ENCODE measurements at places on chromosomes 7 and 10. TPM values are rescaled to one million over a fixed set of nuclear protein-coding genes. Genes with fewer than 3 reads are reported as not detected.

DNA sequence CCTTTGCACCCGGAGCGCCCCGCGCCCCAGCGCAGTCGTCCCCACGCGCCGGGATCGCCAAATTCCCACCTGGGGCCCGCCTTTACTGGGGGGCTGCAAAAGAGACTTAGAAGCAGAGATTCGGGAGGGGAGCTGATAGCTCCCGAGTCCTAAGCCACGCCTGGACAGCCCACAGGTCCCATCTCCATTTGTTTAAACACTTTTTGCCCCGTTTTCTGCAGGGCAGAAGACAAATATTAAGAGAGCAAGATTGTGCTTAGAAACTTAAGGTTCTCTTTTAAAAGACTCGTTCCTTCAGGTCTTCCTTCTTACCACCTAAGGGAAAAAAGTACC lies 299.1 kb upstream of the NFE2L3 start:
- peak overlapping the region; percentile 73 for H3K4me3 ChIP-seq
- no peaks in the 10 kb centered on the region for H3K36me3 ChIP-seq
- DNase-seq = no peak
- H3K27ac ChIP-seq = peak overlapping the region; percentile 20
- peaks cover 60% of the 10 kb centered on the region for H3K4me1 ChIP-seq
- peaks cover 7% of the 10 kb centered on the region for H3K27me3 ChIP-seq

DNA sequence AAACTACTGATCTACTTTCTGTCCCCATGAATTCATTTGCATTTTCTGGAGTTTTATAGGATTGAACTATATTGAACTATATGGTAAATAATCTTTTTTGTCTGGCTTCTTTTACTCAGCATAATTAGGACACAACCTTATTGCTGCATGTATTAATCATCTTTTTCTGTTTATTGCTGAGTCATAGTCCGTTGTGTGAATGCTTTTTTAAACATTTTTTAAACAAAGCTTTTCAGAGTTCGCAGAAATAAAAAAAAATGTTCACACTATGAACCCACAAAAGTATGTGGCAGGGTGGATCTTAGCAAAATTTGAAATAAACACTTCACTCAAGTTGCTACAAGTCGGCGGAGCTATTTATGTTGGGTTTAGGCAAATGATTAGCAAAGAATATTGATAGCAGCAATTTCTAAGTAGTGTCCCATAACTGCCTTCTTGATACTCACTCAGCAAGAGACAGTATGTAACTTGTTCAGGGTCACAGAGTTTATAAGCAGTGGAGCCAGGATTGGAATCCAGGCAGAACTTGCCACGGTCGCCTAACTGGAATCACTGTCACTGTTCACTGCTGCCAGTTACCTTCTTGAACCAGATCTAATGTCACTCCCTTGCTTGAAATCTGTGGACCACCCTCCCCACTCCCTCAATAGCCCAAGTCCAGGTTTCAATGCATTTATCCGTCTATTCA lies 5.6 kb downstream of the CH25H start:
- peaks cover 3% of the 10 kb centered on the region for H3K4me1 ChIP-seq
- no peak for DNase-seq
- no peaks in the 10 kb centered on the region for H3K36me3 ChIP-seq

DNA sequence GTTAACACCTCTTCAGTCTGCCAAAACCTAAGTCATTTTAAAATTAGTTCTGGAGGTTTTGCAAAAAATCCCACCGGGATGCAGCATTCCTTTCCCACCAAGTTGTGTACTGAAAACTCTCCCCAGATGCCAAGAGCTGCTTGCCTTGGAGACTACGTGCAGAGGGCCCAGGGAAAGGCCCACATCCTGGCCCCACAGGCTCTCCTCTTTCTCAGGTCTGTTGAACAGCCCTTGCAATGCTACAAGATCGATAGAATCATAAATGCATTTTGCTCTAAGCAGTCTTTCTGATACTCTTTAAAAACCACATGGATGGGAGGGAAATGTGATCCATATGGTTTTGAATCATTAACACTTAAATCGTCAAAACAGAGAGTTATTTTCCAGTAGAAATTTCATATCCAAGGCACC lies 126.7 kb upstream of the ZMIZ1 start:
- H3K36me3 ChIP-seq = peaks cover 4% of the 10 kb centered on the region
- no peak overlapping the region for H3K27ac ChIP-seq
- H3K4me3 ChIP-seq = no peak overlapping the region
- no peak for DNase-seq

DNA sequence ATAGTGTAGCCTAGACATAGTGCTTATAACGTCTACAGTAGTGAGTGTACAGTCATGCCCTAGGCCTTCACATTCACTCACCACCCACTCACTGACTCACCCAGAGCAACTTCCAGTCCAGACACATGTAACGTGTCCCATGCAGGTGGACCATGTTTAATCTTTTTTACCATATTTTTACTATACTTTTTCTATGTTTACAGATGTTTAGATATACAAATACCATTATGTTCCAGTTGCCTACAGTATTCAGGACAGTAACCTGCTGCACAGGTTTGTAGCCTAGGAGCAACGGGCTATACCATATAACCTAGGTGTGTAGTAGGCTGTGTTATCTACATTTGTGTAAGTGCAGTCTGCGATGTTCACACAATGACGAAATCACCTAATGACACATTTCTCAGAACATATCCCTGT lies 11.0 kb downstream of the MPP7 start:
- no peak for DNase-seq
- peaks cover 12% of the 10 kb centered on the region for H3K27me3 ChIP-seq
- H3K27ac ChIP-seq = no peak overlapping the region
- H3K4me3 ChIP-seq = no peak overlapping the region

GRCh38 chr10:128630787-128631252 lies 504.6 kb upstream of the MKI67 start:
- H3K4me1 ChIP-seq = peaks cover 36% of the 10 kb centered on the region
- peak overlapping the region; percentile 45 for H3K27ac ChIP-seq
- no peak overlapping the region for H3K4me3 ChIP-seq
- H3K27me3 ChIP-seq = no peaks in the 10 kb centered on the region
- H3K36me3 ChIP-seq = no peaks in the 10 kb centered on the region

DNA sequence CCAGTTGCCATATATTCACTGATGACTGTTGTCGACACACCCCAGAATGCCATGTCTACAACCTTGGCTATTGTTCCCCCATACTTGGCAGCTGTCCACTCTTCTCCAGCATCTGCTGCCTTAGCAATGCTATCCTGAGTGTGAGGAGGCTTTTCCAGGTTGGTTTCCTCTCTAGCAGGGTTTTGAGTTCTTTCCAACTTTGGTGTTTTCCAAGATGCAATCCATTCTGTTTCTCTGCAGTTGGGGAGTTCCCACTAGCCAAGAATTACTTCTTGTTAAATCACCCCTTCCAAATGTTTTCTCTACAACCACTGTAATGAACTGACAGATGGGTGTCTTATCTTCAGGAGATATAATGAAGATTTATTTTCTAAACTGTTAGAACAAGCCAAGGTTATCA lies 617.4 kb downstream of the CCSER2 start:
- no peaks in the 10 kb centered on the region for H3K27me3 ChIP-seq
- no peak for DNase-seq
- no peaks in the 10 kb centered on the region for H3K4me1 ChIP-seq
- H3K27ac ChIP-seq = no peak overlapping the region

- H3K4me1 ChIP-seq = peaks cover 9% of the 10 kb centered on the region
- H3K27me3 ChIP-seq = no peaks in the 10 kb centered on the region
- peaks cover 2% of the 10 kb centered on the region for H3K36me3 ChIP-seq
- no peak for DNase-seq
- H3K27ac ChIP-seq = no peak overlapping the region
Observed at GRCh38 chr7:46908770-46909169, 673.1 kb downstream of the TNS3 start.

The ZNF503 gene
- 14.6 TPM for total RNA-seq

- H3K4me1 ChIP-seq = peaks cover 8% of the 10 kb centered on the region
- H3K27me3 ChIP-seq = peaks cover 46% of the 10 kb centered on the region
- no peak overlapping the region for H3K4me3 ChIP-seq
Observed at GRCh38 chr7:71753956-71754664, 622.2 kb downstream of the GALNT17 start.

GRCh38 chr7:25694211-25694610 lies 457.8 kb upstream of the NFE2L3 start:
- no peak overlapping the region for H3K4me3 ChIP-seq
- no peak for DNase-seq
- no peak overlapping the region for H3K27ac ChIP-seq
- no peaks in the 10 kb centered on the region for H3K27me3 ChIP-seq
- H3K4me1 ChIP-seq = peaks cover 38% of the 10 kb centered on the region

The MDFIC gene
- 10.1 TPM for total RNA-seq

The CTBP2 gene
- total RNA-seq = 127 TPM

DNA sequence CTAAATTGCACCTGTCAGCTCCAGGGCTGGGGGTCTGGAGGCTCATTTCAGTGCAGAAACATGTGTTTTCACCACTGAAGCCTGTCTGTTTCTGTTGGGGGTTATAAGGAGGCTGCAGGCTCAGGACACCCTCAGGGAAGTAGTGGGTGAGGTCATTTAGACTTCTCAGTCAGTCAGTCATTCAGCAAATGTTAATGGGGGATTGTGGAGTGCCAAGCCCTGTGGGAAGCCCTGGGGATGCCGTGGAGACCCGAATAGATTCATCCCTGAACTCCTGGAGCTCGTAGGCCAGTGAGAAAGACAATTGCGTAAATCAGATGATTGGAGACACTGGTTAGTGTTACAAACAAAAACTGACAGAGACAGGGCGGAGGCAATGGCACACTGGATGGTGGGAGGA lies 19.2 kb downstream of the LHPP start:
- H3K4me3 ChIP-seq = no peak overlapping the region
- H3K27me3 ChIP-seq = no peaks in the 10 kb centered on the region
- peaks cover 14% of the 10 kb centered on the region for H3K4me1 ChIP-seq
- DNase-seq = no peak

DNA sequence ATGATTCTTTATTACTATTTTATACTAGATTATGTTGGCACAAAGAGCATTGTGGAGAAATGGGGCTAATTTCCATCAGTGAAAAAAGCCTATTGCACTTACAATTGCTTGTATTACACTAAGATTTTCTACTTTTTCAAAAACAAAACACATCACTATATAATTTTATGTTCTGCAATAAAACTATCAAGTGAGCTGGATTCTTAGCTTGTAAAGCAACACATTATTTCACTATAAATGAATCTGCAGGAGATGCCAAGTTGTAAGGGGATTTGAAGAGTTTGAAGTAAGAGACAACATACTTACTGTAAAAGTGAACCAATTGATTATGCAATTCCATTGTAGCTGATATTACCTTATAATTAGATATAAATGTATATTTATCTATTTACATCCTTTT lies 333.3 kb upstream of the SEMA3D start:
- no peak overlapping the region for H3K27ac ChIP-seq
- H3K27me3 ChIP-seq = no peaks in the 10 kb centered on the region
- no peaks in the 10 kb centered on the region for H3K36me3 ChIP-seq
- H3K4me3 ChIP-seq = no peak overlapping the region

- no peak overlapping the region for H3K27ac ChIP-seq
- no peaks in the 10 kb centered on the region for H3K27me3 ChIP-seq
- H3K4me1 ChIP-seq = peaks cover 8% of the 10 kb centered on the region
- H3K36me3 ChIP-seq = peaks cover 6% of the 10 kb centered on the region
- DNase-seq = no peak
- H3K4me3 ChIP-seq = no peak overlapping the region
Observed at GRCh38 chr10:132563485-132564248, 26.1 kb downstream of the INPP5A start.

DNA sequence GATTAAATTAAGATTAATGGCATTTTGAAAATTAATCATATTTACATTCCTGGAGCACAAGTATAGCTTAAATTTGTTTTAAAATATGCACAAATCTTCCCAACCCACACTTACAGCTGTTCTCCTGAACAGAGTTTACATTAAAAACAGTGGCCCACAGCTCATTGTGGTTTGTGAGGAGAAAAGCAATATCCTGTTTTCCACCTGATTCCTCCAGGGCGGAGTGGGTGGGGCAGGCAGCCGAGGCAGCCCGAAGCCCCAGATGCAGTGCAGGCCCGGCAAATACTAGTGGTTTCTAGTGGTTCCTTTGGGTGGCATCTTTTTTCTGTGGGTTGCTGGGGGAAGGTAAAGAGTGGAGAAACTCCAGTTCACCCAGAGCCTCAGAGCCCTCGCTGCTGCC lies 280.8 kb downstream of the ARHGAP12 start:
- H3K27me3 ChIP-seq = no peaks in the 10 kb centered on the region
- H3K4me1 ChIP-seq = peaks cover 11% of the 10 kb centered on the region
- no peaks in the 10 kb centered on the region for H3K36me3 ChIP-seq
- H3K4me3 ChIP-seq = no peak overlapping the region
- DNase-seq = no peak

- peaks cover 78% of the 10 kb centered on the region for H3K4me1 ChIP-seq
- H3K4me3 ChIP-seq = peak overlapping the region; percentile 79
- H3K36me3 ChIP-seq = no peaks in the 10 kb centered on the region
- H3K27me3 ChIP-seq = no peaks in the 10 kb centered on the region
- peak; percentile 70 for DNase-seq
- H3K27ac ChIP-seq = peak overlapping the region; percentile 97
Observed at GRCh38 chr10:79129361-79129997, 60.7 kb downstream of the ZMIZ1 start.

GRCh38 chr10:103925591-103925990 lies 7.6 kb upstream of the STN1 start:
- no peak overlapping the region for H3K4me3 ChIP-seq
- H3K27ac ChIP-seq = no peak overlapping the region
- no peaks in the 10 kb centered on the region for H3K27me3 ChIP-seq
- no peaks in the 10 kb centered on the region for H3K4me1 ChIP-seq
- no peak for DNase-seq

DNA sequence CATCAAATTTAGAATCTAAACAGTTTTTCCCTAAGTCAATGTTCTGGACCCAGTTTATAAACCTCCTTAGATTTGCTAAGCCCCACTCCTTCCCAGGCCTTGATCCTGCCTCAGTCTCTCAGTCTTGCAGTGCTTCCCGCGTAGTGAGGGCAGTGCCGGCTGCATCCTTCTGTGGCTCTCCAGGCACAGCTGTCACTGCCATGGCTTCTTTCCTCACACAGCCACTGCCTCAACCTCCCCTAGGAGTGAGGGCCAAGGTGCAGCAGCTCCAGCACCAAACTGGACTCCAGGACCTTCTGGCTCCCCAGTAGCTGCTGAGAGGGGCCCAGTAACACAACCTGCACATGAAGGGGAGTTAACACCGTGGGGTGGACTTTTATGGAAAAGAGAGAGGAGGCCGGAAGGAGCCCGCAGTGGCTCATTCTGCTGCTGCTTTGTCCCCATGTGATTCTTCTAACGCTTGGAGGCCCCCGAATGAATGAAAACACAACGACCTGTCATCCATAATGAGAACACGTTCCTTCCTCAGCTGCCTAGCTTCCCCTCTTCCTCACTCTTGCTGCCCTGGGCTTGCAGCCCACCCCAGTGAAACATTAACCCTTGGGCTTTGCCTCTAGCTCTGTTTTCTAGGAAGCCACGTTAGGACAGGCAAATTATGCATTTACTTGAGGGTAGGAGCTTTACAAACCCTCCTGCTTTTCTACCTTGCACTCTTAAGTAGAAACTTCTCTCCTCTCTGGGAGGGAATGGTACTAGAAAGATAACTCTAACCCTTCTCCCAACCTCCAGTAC lies 16.0 kb upstream of the UBE2H start:
- H3K36me3 ChIP-seq = no peaks in the 10 kb centered on the region
- no peak for DNase-seq
- peak overlapping the region; percentile 79 for H3K27ac ChIP-seq
- H3K27me3 ChIP-seq = no peaks in the 10 kb centered on the region
- H3K4me3 ChIP-seq = no peak overlapping the region
- peaks cover 29% of the 10 kb centered on the region for H3K4me1 ChIP-seq

The MICALL2 gene
- total RNA-seq = 18.7 TPM

GRCh38 chr7:28055161-28055544 lies 125.4 kb downstream of the JAZF1 start:
- H3K27ac ChIP-seq = no peak overlapping the region
- no peak overlapping the region for H3K4me3 ChIP-seq
- peaks cover 4% of the 10 kb centered on the region for H3K27me3 ChIP-seq
- H3K36me3 ChIP-seq = no peaks in the 10 kb centered on the region
- no peaks in the 10 kb centered on the region for H3K4me1 ChIP-seq
- DNase-seq = no peak
